Daoy (cell line): ENCODE measurements at places on chromosomes 7 and 10. TPM values are rescaled to one million over a fixed set of nuclear protein-coding genes. Genes with fewer than 3 reads are reported as not detected.

RAMP3 gene
- not detected in 2 replicates for total RNA-seq

CTAGE4 gene
- total RNA-seq = 0.09 and 0.23 TPM in 2 replicates

GATA3 gene
- total RNA-seq = 0.51 and 1.4 TPM in 2 replicates

GOLGA7B gene
- 1.3 and 2.0 TPM in 2 replicates for total RNA-seq

SPAM1 gene
- total RNA-seq = not detected in 2 replicates

KMT2E gene
- 36.7 and 66.7 TPM in 2 replicates for total RNA-seq

TMEM176A gene
- 0.33 and 2.6 TPM in 2 replicates for total RNA-seq

ITGA8 gene
- 0.06 TPM in 1 of 2 replicates, not detected in the other for total RNA-seq

CHAT gene
- not detected in 2 replicates for total RNA-seq

NRP1 gene
- total RNA-seq = 42.9 and 61.5 TPM in 2 replicates

PNLIP gene
- total RNA-seq = not detected in 2 replicates

SGCE gene
- total RNA-seq = 21.9 and 31.5 TPM in 2 replicates

GPRIN2 gene
- 0.23 TPM in 1 of 2 replicates, not detected in the other for total RNA-seq

SH2D4B gene
- 0.06 TPM in 1 of 2 replicates, not detected in the other for total RNA-seq

GARIN1A gene
- total RNA-seq = 0.74 and 0.80 TPM in 2 replicates

WNT2 gene
- 0.65 TPM in 1 of 2 replicates, not detected in the other for total RNA-seq

AMZ1 gene
- 0.29 TPM in 1 of 2 replicates, not detected in the other for total RNA-seq

ENTPD1 gene
- total RNA-seq = 0.06 and 0.17 TPM in 2 replicates

GHRHR gene
- not detected in 2 replicates for total RNA-seq
